ENCODE measurements at places on chromosomes 7 and 10. TPM values are rescaled to one million over a fixed set of nuclear protein-coding genes. Genes with fewer than 3 reads are reported as not detected.

DNA sequence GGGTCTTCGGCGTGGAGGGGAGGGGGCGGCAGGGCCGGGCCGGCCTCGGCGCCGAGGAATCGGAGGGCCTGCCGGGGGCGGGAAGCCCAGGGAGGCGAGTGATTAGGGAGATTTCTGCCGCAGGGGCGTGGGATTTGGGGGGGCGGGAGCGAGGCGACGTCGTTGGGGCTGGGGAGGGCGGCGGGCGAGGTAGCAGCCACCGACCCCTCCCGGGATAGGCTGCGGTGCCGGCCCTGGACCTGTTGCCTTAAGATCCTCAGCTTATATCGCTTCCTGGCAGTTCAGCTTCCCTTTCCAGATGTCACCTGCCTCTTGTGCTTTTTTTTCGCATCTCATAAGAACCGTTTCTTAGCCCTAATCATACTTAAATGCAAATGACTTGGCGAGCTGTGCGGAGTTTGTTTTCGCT lies 655 bp downstream of the LMTK2 start:
- no peaks in the 10 kb centered on the region for H3K36me3 ChIP-seq
- DNase-seq = peak; percentile 4
- H3K4me1 ChIP-seq = peaks cover 31% of the 10 kb centered on the region
- peak overlapping the region; percentile 74 for H3K27ac ChIP-seq
- peak overlapping the region; percentile 46 for H3K4me3 ChIP-seq

CYP2C19 gene
- total RNA-seq = not detected

DNA sequence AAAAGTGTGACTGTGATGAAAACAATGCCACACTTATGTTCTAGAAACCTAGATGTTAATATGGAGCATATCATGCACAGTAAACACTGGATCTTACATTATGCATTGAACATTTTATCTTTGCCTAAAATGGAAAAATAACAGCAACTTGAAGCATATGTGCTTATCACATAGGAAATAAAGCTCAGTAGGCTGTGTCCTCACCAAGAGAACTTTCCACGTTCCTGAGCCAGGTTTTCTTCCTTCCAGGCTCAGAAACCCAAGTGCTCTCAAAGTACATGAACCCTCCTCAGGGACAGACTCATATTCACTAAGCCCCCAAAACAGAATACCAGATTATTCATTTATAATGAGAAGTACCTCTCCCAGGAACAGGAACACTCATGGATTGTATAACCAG lies 79.4 kb upstream of the PRKAR2B start:
- no peak overlapping the region for H3K4me3 ChIP-seq
- DNase-seq = no peak
- H3K27ac ChIP-seq = no peak overlapping the region
- no peaks in the 10 kb centered on the region for H3K27me3 ChIP-seq

DNA sequence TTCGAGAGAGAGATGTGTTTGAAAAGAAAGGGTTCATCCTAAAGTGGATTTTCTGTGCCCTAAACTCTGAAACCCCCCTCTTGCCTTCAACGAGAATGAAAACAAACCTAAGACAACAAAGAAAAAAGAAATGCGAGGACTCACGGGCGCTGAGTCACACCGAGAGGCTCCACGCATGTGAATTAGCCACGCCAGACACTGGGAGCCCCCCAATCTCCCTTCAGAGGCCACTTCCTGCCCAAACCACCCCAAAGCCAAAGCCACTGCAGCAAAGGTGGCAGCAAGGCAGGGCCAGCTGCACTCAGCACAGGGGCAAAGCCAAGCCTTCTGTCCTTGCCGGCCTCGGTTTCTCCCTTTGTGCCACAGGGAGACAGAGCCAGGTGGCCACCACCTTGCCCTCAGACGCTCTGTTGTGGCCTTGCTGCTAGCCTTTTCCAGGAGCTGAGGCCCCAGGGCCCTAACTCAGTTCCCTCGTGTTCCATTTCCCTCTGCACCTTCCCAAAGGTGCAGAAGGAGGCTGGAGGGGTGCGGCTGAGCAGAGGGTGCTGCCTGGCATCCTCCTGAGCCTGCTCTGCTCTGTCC lies 93.3 kb downstream of the FAM53B start:
- DNase-seq = peak; percentile 70
- H3K4me3 ChIP-seq = peak overlapping the region; percentile 42
- peak overlapping the region; percentile 75 for H3K27ac ChIP-seq
- H3K27me3 ChIP-seq = no peaks in the 10 kb centered on the region

- H3K27ac ChIP-seq = no peak overlapping the region
- H3K36me3 ChIP-seq = no peaks in the 10 kb centered on the region
- H3K27me3 ChIP-seq = no peaks in the 10 kb centered on the region
- no peak overlapping the region for H3K4me3 ChIP-seq
- H3K4me1 ChIP-seq = no peaks in the 10 kb centered on the region
Measured at GRCh38 chr7:114865564-114865963, 56.3 kb upstream of the MDFIC start.

GRCh38 chr7:3649250-3649649 lies 348.2 kb downstream of the SDK1 start:
- H3K4me1 ChIP-seq = no peaks in the 10 kb centered on the region
- no peak overlapping the region for H3K4me3 ChIP-seq
- no peak for DNase-seq
- H3K36me3 ChIP-seq = no peaks in the 10 kb centered on the region
- no peaks in the 10 kb centered on the region for H3K27me3 ChIP-seq

STAG3 gene
- total RNA-seq = 5.1 TPM

DNA sequence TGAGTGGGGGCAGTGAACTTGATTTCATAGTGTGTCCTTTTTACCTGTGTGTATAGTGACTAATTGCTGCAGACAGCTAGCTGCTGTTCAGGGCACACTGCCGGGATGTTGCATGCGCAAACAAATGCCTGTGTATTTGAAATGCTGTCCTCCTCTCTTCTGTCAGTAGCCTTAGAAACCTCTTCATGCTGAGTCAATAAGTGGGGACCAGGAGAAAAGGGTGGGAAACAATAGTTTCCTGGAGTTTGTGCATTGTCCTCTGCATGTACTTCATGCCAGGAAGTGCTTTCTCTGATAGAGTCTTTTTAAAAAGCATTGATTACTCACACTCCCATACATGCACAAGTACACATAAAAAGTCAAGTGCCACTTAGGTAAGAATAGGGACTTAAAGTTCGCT lies 1183.7 kb upstream of the CELF2 start:
- no peak overlapping the region for H3K4me3 ChIP-seq
- no peaks in the 10 kb centered on the region for H3K27me3 ChIP-seq
- no peaks in the 10 kb centered on the region for H3K36me3 ChIP-seq
- H3K27ac ChIP-seq = no peak overlapping the region
- H3K4me1 ChIP-seq = no peaks in the 10 kb centered on the region

All from CD8-positive, alpha-beta memory T cell (primary cell).